ENCODE measurements at places on chromosomes 3 and 15.

DNA sequence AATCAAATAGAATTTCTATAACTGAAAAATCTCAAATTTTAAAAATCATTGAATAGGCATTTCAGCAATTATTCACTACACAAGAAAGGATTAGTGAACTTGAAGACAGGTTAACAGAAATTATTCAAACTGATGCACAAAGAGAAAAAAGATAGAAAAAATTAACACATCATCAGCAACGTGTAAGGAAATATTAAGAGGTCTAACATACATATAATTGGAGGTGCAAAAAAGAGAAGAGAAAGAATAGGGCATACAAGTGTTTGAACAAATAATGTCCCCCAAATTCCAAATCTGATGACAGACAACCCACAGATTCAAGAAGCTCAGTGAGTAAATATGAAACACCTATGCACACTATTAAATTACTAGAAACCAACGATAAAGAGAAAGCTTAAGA is 57.1 kb downstream of the FBXL2 start:
- no peaks in the 10 kb centered on the region for H3K27me3 ChIP-seq
- H3K27ac ChIP-seq = no peak overlapping the region
- peaks cover 21% of the 10 kb centered on the region for H3K36me3 ChIP-seq
- no peaks in the 10 kb centered on the region for H3K4me1 ChIP-seq

DNA sequence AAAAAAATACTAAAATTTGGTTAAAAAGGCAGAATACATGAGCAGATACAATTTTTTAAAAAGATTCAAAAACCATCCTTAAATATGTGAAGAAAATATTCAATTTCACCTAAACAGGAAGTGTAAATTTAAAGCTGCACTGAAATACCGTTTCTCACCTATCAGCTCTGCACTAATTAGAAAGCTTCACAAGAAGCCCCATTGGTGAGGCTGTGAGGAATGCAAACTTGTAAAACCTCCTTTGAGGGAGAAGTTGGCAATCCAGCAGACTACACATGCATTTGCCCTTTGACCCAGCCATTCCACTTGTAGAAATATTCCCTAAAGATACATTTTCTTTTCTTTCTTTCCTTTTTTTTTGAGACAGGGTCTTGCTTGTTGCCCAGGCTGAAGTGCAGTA is 18.8 kb downstream of the BLM start:
- no peak for DNase-seq
- H3K36me3 ChIP-seq = peaks cover 77% of the 10 kb centered on the region
- H3K27ac ChIP-seq = no peak overlapping the region
- no peak overlapping the region for H3K4me3 ChIP-seq
- peaks cover 4% of the 10 kb centered on the region for H3K27me3 ChIP-seq

DNA sequence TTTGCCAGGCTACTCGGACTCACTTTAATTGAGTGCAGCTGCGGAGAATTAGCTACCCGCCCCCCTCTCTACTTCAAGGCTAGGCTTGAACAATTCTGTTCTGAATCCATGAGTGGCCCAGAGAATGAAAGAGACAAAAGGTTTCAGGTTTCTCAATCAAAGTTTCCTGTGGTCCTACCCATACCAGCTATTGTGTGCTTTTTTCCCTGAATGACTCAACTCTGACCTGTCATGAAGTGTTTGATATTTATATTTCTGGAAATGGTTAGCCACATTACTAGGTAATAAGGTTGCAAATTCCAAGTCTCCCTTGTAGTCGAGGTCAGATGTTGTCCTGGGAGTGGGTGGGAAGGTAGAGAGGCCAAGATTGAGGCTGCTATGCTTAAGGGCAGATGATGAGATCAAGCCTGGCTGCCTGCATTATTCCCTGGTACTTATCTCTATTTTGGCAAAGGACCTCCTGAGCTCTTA is 392.7 kb upstream of the TBL1XR1 start:
- peaks cover 17% of the 10 kb centered on the region for H3K36me3 ChIP-seq
- no peak overlapping the region for H3K4me3 ChIP-seq
- DNase-seq = peak; percentile 20
- H3K4me1 ChIP-seq = peaks cover 49% of the 10 kb centered on the region
- peak overlapping the region; percentile 82 for H3K27ac ChIP-seq
- H3K27me3 ChIP-seq = peaks cover 10% of the 10 kb centered on the region

DNA sequence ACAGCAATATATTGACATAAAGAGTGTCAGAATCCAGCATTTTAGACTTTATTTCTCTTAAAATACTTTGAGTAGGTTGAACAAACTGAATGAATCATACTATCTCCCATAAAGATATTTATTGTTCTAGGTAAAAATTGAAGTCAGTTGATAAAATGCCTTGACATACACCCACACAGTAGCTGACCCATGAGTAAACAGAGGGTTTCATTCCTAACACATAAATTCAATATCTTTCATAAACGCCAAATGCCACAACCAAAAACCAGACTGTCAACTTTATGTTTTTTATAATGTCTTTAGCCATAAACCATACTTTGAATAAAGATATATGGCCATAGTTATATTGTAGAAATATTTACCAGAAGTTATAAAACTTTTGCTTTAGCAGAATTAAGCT is 742.4 kb downstream of the NAALADL2 start:
- H3K4me3 ChIP-seq = no peak overlapping the region
- H3K27ac ChIP-seq = no peak overlapping the region
- DNase-seq = no peak
- H3K4me1 ChIP-seq = no peaks in the 10 kb centered on the region
- no peaks in the 10 kb centered on the region for H3K36me3 ChIP-seq

DNA sequence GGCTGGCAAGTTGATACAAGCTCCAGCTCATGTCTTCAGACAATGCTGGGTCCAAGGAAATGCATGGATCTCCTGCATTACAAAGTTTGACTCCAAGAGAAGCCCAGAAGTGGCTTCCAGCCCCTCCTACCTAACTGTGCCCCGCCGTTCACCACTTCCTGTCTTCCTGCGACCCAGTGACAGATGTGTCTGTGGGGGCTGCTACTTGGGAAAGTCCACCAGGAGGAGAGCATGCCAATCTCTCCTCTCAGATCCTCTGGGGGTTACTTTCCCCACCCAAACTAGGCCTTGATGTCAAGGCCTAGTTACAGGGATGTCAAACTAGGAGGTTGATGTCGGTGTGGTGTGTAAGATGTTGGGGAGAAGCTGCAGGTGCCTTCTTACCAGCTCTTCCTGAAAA is 133.6 kb upstream of the RASGRP1 start:
- no peak overlapping the region for H3K27ac ChIP-seq
- H3K4me1 ChIP-seq = peaks cover 17% of the 10 kb centered on the region
- H3K36me3 ChIP-seq = no peaks in the 10 kb centered on the region
- DNase-seq = no peak

- H3K27ac ChIP-seq = no peak overlapping the region
- no peak for DNase-seq
- no peaks in the 10 kb centered on the region for H3K27me3 ChIP-seq
- no peak overlapping the region for H3K4me3 ChIP-seq
- peaks cover 19% of the 10 kb centered on the region for H3K36me3 ChIP-seq
Observed at GRCh38 chr3:34727700-34728099, 911.6 kb upstream of the ARPP21 start.

GRCh38 chr3:146589899-146590508 is 15.1 kb downstream of the PLSCR5 start:
- H3K27ac ChIP-seq = no peak overlapping the region
- peak; percentile 12 for DNase-seq
- H3K27me3 ChIP-seq = no peaks in the 10 kb centered on the region
- H3K36me3 ChIP-seq = no peaks in the 10 kb centered on the region
- no peak overlapping the region for H3K4me3 ChIP-seq

Data from nephron progenitor cell (in vitro differentiated cells).